ENCODE measurements at places on chromosomes 5 and 9. TPM values are rescaled to one million over a fixed set of nuclear protein-coding genes. Genes with fewer than 3 reads are reported as not detected.
A peak's percentile ranks its signal among the peaks of the same experiment; 100 is the strongest.

Gene AFF4
- total RNA-seq, result 55.6 TPM

Gene MYMK
- total RNA-seq, result not detected

Gene FAM200C
- total RNA-seq, result 5.0 TPM

Gene FBN2
- 18.5 TPM for total RNA-seq

Gene PPP2R2B
- not detected for total RNA-seq

DNA sequence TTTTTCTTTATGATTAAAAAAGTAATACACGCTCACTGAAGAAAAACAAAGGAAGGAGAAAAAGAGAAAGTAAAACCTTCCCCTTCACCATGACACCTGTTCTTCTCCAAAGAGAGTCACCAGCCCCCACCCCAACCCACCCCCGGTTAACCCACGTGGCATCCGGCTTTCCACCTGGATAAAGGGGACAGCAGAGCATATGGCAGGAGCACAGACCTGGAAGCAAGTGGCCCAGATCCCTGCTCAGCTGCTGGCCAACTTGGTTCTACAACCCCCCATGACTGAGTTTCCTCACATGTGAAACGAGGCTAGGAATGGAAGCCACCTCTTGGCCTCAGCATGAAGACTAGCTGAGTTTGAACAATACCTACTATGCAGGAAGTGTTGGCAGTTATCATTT is 5.1 kb downstream of the CCDC180 start:
- no peak overlapping the region for H3K4me3 ChIP-seq
- DNase-seq, result no peak
- no peaks in the 10 kb centered on the region for H3K4me1 ChIP-seq
- H3K36me3 ChIP-seq, result no peaks in the 10 kb centered on the region
- no peak overlapping the region for H3K27ac ChIP-seq

GRCh38 chr5:180802325-180803180 is at the start of gene MGAT1:
Gene MGAT1 (minus strand): TSS chr5:180802806. CDS start chr5:180792971, 9,835 bp downstream.
- peaks cover 50% of the 10 kb centered on the region for H3K4me1 ChIP-seq
- DNase-seq, result peak; percentile 89
- peak within 1 kb of the TSS; percentile 88 for H3K27ac ChIP-seq

DNA sequence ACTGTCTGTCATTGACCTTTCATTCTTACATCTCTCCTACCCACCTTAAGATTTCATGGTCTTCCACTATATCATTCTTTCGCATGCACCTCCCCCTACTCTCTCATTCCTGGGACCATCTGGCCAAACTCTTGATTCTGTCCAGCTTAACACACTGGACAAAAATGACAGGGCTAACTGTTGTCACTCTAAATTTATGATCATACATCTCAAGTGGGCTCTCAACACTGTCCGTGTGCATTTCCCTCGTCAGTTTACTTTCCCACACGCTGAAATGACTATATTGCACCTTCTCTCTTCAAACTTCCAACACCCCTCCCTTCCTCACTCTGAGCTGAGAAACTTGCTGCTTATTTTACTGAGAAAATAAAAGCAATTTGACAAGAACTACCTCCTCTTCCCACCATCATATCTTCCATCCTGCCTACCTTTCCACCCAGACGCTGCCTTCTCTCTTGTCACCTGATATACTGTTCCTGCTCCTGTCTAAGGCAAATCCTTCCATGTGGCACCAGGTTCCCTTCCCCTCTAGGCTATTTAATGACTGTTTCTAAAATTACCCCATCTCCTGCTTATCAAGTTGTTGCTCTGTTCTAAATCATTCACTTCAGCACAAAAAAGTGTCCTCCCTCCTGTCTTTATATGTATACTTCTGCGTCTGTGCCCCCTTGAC is 8.1 kb upstream of the KLF9 start:
- H3K27ac ChIP-seq, result no peak overlapping the region
- no peak for DNase-seq
- no peak overlapping the region for H3K4me3 ChIP-seq
- H3K27me3 ChIP-seq, result no peaks in the 10 kb centered on the region
- peaks cover 17% of the 10 kb centered on the region for H3K4me1 ChIP-seq

GRCh38 chr5:150510460-150511263 is 2.7 kb downstream of the NDST1 start:
- H3K4me3 ChIP-seq, result no peak overlapping the region
- DNase-seq, result no peak
- peaks cover 58% of the 10 kb centered on the region for H3K4me1 ChIP-seq
- H3K36me3 ChIP-seq, result peaks cover 36% of the 10 kb centered on the region

DNA sequence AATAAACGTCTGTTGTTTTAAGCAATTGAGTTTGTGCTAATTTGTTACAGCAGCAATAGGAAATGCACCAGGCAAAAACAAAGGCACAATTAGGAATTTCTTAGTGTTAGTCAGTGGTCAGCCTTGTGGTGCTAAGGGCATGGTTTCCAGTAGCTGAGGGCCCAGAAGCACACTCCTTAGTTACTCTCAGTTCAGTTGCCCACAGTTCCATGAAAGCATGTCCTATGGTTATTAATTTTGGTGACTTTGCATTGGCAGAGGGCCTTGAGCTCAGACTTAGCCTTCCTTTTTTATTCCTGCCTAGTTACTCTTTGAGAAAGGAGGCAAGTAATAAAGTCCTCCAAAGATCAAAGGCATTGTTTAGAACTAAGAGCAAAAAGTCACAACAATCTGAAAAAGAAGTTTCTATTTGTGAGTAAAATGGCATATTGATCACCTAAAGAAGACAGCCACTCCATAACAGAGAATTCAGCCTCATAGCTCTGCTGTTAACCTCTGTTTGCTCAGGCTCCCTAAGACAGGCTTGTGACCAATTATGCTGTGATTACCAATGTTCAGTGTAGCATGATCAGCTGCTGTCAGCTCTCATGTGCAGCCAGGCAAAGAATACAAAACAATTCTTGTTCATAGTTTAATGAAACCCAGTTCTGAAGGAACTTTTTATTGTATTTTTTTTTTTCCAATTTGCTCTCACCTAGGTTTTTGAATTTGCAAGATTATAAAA is 57.0 kb upstream of the MROH2B start:
- no peaks in the 10 kb centered on the region for H3K4me1 ChIP-seq
- H3K36me3 ChIP-seq, result no peaks in the 10 kb centered on the region
- H3K4me3 ChIP-seq, result no peak overlapping the region
- H3K27me3 ChIP-seq, result no peaks in the 10 kb centered on the region

DNA sequence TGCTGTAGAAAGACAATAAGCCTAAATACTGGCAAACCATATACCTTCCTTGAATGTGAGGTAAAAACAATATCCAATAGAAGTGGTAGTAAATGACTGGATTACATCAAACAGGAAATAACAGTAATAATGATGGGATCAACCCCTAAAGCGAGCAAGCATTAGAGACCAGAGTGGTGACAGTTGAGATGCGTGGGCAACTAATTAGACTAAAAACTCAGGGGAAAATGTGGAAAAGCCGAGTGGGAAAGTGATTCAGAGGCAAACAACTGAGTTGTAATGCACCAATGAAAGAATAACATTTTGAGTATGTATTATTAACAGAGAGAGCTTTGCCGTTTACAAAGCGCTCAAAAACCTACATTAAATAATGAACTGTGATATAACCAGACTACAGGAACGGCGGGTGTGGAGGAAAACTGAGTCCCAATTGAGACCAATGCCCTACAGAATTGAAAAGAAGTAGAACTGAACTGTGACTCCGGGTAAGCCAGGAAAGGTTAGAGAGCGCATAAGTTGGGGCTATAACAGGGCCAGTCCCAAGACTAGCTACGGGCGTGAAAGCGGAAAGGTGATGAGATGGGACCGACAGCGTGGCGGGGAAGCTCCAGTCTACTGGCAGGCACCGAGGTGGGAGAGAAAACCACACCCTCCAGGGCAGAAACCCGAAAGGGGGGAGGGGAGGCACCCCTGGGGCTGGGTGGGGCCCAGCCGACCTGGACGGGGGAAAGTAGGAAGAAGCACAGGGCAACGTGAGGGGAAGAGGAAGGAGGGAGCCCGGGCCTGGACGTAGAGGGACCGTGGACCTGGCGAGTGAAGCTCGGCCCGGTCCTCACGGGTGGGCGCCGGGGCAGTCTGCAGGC is 592 bp downstream of the UBAP2 start:
- H3K27ac ChIP-seq, result peak overlapping the region; percentile 97
- no peaks in the 10 kb centered on the region for H3K27me3 ChIP-seq
- DNase-seq, result no peak
- H3K4me1 ChIP-seq, result peaks cover 11% of the 10 kb centered on the region
- peak overlapping the region; percentile 75 for H3K4me3 ChIP-seq

DNA sequence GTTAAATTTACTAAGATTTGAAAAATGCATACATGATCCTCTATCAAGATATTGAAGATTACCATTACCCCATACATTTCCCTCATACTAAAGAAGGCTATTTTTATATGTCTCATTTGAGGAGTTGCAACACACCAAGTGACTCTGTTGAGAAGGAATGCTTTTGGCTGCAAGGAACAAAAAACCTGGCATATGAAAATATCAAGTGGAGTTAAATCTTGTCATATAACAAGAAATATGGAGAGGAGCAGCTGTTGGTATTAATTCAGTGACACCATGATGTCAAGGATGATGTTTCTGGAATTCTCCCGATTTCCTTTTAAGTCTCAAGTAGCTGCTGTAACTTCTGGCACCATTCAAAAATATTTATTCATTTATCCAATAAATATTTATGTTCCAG is 193.8 kb downstream of the CSNK1G3 start:
- peaks cover 36% of the 10 kb centered on the region for H3K4me1 ChIP-seq
- no peak overlapping the region for H3K27ac ChIP-seq
- H3K4me3 ChIP-seq, result no peak overlapping the region
- H3K27me3 ChIP-seq, result no peaks in the 10 kb centered on the region
- no peaks in the 10 kb centered on the region for H3K36me3 ChIP-seq

GRCh38 chr5:15003511-15003920 is 131.9 kb upstream of the ANKH start:
- no peak overlapping the region for H3K27ac ChIP-seq
- peak; percentile 60 for DNase-seq
- no peaks in the 10 kb centered on the region for H3K36me3 ChIP-seq
- H3K27me3 ChIP-seq, result 0 out of 2 replicates have a peak, but pooled peaks cover 7% of the 10 kb centered on the region
- H3K4me3 ChIP-seq, result no peak overlapping the region
- peaks cover 8% of the 10 kb centered on the region for H3K4me1 ChIP-seq

DNA sequence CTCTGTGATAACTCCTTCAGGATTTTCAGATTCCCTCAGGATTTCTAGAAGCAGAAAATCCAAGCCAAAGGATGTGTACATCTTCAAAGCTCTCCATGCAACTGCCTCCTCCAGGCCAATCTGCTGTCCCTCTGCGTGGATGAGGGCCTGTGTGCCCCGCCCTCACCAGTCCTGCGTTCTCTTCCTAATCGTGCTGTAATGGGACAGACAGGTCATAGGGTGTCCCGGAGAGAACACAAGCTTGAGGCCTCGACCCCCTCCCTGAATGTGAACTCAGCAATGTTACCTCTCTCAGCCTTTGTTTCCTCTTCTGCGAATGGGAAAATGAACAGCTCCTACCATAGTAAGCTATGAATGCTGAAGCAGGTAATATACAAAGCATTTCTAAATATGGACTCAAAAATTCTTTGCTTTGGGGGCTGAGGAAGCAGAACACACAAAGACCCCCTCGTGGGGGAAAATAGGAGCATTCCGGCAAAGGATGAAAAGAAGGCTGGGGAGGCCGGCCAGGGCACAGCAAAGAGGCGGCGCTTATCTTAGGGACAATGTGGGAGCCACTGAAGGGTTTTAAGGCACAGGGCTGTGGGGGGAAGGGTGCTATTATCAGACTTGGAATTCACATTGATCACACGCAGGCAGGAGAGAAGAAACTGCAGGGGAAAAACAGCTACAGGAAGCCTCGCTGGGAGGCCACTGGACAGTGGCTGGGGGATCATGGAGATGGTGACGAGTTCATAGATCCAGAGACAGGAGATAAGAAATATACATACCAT is 57.2 kb upstream of the FBXW11 start:
- peaks cover 87% of the 10 kb centered on the region for H3K36me3 ChIP-seq
- H3K27me3 ChIP-seq, result no peaks in the 10 kb centered on the region
- no peak overlapping the region for H3K4me3 ChIP-seq

DNA sequence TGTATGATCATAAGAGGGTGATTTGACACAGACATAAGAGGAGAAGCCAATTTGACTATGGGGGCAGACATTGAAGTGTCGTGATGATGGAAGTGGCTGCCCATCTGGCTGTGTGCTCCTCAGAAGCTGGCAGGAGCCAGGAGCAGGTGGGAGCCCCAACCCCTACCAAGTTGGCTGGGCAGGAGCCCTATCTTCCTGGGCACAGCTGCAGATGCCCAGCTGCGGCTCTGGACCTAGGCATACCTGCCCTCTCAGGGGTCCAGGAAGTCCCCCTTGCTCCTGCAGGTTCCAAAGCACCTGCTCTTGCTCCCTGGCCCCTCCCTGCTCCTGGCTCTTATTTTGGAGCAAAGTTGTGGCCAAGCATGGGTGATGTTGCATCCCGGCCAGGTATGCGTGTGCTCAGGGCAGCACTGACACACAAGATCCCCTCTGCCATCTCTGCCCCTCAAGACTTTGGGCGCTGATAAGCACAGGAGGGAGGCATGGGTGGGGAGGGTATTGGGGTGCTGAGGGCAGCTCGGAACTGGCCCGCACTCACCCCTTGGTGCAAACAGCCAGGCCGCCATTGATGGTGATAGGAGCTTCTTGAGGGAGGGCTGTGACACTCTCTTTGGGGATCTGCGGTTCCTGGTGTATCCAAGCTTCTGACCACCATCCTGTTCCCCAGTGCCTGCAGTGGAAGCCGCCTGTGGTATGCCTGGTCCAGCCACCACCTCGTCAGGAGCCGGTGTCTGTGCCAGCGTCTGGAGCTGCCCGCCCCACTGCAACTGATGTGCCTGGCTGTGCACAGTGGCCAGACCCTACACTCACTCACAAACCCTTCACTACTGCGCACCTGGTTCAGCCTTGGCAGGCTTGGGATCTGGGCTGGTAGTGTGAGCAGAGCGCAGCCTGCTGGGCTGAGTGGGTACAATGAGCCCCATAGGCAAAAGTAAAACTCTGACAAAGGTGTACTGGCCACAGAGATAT is 230.9 kb downstream of the CDH9 start:
- no peak overlapping the region for H3K4me3 ChIP-seq
- DNase-seq, result no peak
- no peaks in the 10 kb centered on the region for H3K4me1 ChIP-seq
- H3K27ac ChIP-seq, result no peak overlapping the region

- H3K27ac ChIP-seq, result no peak overlapping the region
- DNase-seq, result no peak
- no peaks in the 10 kb centered on the region for H3K27me3 ChIP-seq
- H3K36me3 ChIP-seq, result no peaks in the 10 kb centered on the region
- peaks cover 19% of the 10 kb centered on the region for H3K4me1 ChIP-seq
- no peak overlapping the region for H3K4me3 ChIP-seq
Observed at GRCh38 chr5:81854915-81855314, 104.0 kb upstream of the SSBP2 start.

GRCh38 chr5:132215329-132215728 is 12.3 kb downstream of the P4HA2 start:
- H3K4me1 ChIP-seq, result peaks cover 11% of the 10 kb centered on the region
- H3K36me3 ChIP-seq, result peaks cover 73% of the 10 kb centered on the region
- H3K27me3 ChIP-seq, result no peaks in the 10 kb centered on the region
- H3K27ac ChIP-seq, result peak overlapping the region; percentile 19
- peak; percentile 90 for DNase-seq
- H3K4me3 ChIP-seq, result no peak overlapping the region

GRCh38 chr5:16744164-16744880 is 127.5 kb upstream of the RETREG1 start:
- H3K27me3 ChIP-seq, result no peaks in the 10 kb centered on the region
- DNase-seq, result no peak
- no peak overlapping the region for H3K4me3 ChIP-seq
- H3K27ac ChIP-seq, result no peak overlapping the region
- peaks cover 43% of the 10 kb centered on the region for H3K36me3 ChIP-seq
- peaks cover 13% of the 10 kb centered on the region for H3K4me1 ChIP-seq

- H3K27me3 ChIP-seq, result no peaks in the 10 kb centered on the region
- H3K4me3 ChIP-seq, result no peak overlapping the region
- no peak for DNase-seq
- no peaks in the 10 kb centered on the region for H3K36me3 ChIP-seq
- H3K4me1 ChIP-seq, result no peaks in the 10 kb centered on the region
Observed at GRCh38 chr5:3787604-3788003, 192.0 kb downstream of the IRX1 start.
